ENCODE measurements at places on chromosomes 6 and 20.

GRCh38 chr6:160756871-160757270 is 54.8 kb downstream of the PLG start:
- no peak for DNase-seq

DNA sequence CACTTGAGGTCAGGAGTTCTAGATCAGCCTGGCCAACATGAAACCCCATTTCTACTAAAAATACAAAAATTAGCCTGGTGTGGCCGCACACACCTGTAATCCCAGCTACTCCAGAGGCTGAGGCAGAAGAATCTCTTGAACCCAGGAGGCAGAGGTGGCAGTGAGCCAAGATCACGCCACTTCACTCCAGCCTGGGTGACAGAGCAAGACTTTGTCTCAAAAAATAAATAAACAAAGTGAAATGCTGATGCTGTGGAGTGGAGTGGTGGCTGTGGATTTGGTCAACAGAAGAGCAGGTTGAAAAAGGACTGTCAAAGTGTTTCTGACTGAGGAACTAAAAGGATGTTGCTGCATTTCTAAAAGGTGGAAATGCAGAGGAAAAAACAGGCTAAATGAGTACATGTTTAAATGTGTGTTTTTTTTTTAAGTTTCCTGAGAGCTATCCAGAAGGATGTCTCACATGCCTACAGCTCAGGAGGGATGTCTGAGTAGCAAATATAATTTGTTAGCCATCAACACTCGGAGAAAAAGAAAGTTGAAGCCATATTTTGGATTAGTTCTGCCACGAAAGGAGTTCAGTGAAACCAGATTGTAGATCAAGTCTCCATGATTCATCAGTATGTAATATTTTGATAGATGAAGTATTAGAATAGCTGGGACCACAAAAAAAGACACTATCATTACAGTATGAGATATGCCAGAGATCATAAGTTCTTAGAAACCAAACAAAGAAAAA is 621.1 kb upstream of the ADGRB3 start:
- no peak for DNase-seq

DNA sequence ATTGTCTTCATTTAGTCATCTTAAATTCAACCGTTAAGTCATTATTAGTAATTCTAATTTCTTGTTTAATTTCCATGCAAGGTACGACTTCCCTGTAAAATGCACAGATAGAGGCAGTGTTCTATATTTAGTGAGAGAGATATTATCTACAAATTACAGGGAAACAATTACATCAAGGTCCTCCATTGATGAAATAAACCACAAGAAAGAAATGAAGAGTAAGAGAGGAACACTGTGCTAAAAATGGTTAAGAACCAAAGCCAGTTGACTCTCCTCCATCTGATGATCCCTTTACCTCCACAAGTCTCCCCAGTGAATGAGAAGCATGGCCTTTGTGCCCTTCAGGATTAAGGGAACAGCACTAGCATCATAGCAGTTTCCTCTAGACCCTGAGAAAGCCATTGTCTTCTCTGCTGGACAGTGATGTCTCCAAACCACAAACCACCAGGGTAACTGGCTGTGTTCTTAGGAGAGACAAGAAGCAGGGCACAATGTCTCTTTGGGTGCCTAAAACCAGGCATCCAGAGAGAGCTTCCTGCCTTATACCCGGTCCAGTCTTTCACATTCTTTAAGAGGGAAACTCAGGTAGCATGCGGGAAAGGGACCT is 38.1 kb downstream of the IRF4 start:
- no peak for DNase-seq

DNA sequence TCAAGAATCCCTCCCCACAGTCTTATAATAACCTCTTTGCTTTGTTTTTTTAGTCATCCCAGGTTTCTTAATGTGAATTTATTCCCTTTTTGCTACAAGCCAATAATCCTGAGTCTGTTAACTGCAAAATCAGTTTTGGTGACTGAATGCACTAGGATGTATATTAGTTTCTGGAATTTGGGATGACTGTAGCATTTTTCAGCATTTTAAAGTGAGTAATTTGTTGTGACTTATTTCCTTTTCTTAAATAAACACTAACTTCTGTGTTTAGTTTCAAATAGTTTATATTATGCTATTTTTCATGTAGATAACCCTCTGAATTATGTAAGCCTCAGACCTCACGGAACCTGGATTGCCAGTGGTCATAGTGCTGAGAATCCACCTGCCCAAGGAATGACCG is 5.5 kb downstream of the CST1 start:
- DNase-seq: no peak

DNA sequence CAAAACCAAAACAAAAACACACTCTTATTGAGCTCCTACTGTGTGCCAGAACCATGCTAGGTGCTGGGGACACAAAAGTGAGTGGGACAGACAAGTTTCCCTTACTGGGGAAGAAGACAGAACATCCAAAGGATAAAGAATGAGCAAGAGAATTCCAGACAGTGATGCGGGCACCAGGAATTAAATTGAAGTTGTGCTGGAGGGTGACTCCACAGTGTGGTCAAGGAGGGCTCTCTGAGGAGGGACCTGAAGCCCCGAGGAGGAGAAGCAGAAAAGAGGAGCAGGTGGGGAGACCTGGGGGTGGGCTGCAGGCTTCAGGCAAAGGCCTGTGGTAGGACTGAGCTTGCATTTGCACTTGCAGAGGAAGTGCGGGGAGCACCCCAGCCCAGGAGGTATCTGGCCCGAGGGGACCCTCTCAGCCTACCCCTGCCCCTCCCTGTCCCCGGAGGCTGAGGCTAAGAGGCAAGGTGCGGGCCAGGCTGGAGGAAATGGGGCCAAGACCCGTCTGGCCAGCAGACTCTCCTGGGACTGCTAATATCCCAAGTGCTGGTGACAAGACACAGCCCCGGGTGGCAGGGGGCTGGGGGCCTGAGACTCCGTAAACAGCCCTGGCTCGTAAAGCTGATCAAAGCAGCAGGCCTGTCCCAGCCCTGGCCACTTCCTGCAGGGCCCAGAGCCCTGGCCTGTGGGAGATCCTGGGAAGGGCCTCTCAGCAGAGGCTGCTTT is 57.1 kb downstream of the SNAI1 start:
- DNase-seq: no peak

DNA sequence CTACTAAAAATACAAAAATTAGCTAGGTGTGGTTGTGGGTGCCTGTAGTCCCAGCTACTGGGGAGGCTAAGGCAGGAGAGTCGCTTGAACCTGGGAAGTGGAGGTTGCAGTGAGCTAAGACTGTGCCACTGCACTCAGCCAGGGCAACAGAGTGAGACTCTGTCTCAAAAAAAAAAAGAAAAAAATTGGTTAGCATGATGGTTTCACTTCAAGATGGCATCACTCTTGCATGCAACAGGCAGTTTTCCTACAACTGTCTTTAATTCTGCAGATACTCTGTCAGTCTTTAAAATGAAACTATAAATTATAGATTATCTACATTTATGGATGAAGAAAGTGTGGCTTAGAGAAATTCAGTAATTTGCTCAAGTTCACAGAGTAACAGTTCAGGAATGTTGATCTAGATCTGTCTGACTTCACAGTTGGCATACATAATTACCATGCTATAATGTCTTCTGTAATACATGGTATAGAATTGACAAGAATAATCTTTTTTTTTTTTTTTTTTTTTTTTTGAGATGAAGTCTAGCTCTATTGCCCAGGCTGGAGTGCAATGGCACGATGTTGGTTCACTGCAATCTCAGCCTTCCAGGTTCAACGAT is 27.0 kb downstream of the ITCH start:
- no peak for DNase-seq

GRCh38 chr20:2778602-2779321 is 21.7 kb downstream of the CPXM1 start:
- DNase-seq: peak; percentile 20

GRCh38 chr20:9206486-9206885 is 137.6 kb downstream of the PLCB4 start:
- no peak for DNase-seq

DNA sequence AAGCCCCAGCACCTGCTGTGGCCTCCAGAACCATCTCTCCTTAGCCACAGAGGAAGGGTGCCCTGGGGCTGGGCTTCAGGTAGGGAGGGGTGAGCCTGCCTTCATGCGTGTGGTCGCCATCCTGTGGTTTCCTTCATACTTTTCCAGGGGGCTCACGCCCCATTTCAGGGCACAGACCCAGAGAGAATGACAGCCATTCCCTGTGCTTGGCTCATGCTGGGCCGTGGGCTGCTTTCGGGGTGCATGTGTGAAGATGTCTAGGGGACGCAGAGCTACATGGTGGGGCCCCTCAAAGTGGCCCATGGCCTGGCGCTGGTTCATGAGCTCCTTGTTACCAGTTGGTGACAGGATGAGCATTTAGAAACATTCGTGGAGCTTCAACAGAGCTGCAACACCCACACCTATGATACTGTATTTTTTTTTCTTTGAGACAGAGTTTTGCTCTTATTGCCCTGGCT is 190.3 kb upstream of the SLC24A3 start:
- no peak for DNase-seq

DNA sequence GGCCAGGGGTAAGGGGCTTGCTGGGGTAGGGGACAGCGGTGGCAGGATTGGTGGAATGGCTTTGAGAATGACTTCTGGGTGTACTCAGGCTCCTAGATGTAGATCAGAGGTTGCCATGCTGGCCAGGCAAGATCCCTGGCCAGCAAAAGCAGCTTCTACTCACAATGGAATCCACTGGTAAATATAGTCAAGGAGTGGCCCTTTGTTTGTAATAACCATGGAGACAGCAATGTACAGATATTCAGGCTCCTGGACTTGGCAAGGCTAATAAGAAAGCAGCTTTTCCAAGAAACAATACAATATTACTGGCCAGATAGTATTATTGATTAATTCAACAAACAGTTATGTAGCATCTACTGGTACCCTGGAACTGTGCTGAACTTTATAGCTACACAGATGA is 37.9 kb downstream of the CDH26 start:
- no peak for DNase-seq

GRCh38 chr6:25553502-25553901 is 98.5 kb upstream of the SCGN start:
- DNase-seq: no peak

DNA sequence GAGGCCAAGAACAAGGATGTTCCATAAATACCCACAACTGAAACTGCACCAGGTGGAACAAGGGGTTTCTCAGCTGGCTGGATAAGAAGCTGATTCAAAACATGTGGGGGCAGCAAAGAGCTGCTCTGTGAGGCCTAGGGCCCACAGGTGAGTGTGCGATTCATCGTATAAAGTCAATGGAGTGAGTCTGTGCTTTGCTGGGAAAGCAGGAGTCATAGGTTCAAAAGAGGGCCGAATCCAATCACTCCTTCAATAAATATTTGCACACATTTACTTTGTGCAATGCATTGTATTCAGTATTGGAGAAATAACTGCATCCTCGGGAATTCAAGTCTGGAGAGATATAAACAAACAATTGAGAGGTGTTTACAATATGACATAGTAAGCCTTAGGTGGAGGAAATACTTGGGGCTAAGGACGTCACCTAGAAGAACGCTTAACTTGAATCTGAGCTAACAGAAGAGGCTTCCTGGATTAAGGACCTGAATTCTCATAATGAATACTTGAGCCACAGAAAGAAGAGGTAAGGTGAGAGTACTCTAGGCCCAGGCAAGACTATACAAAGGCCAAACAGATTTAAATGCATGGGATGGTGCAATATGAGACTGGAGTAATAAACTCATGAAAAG is 83.7 kb upstream of the TMEM30A start:
- peak; percentile 58 for DNase-seq

- no peak for DNase-seq
Measured at GRCh38 chr20:8082025-8082424, 50.0 kb upstream of the PLCB1 start.

DNA sequence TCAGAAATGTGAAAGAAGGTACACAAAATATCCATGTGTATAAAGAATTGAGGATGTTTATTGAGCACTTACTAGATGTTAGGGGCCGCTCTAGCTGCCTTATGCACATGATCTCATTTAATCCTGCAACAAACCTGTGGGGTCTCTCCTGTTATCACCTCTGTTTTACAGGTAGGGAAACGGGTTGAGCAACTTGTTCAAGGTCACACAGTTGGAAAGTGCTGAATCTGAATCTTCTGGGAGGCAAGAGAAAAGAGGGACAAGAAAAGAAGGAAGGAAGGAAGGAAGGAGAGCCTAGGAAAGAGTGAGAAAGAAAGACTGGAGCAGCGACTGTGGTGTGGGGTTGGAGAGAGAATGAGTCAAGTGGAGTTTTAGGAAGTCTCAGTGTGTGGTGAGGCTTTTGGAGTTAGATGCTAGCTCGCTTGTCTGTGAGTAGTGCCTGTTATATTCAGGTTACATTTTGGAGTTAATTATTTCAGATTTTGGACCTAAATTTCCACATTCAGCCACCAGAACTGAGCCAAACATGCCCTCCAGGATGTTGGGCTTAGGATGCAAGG is 7.7 kb downstream of the CLPSL1 start:
- DNase-seq: no peak

DNA sequence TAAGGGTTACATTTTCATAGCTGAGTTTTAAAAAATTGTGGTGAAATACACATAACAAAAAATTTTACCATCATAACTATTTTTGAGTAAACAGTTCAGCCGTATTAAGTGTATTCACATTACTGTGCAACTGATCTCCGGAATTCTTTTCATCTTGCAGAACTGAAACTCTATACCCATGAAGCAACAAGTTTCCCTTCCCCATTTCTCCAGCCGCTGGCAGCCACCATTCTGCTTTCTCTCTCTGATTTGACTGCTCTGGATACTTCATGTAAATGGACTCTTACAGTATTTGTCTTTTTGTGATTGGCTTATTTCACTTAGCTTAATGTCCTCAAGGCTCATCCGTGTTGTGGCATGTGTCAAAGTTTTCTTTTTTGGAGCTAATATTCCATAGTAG is 341.6 kb downstream of the QKI start:
- no peak for DNase-seq

- DNase-seq: no peak
Measured at GRCh38 chr20:57558614-57559288, 2.2 kb upstream of the PCK1 start.

DNA sequence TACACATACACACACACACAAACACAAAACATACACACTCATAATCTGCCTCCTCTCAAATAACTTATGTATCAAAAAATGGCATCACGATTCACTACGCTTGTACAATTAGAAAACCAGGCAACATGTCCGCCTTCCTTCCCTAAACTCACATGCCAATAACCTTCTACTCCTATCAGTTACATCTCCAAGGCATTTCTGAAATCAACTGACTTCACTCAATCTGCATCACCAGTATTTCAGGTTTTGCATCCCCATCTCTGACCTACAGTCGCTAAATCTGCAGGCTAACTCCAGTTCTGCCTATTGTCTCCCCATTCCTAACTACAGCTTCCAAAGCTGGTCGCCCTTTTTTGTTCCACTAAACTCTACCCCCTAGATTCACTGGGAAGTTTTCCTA is 217.5 kb downstream of the PTPRK start:
- DNase-seq: no peak

- no peak for DNase-seq
Measured at GRCh38 chr6:107917451-107918375, 40.3 kb downstream of the SEC63 start.

GRCh38 chr6:35610830-35611229 is 77.9 kb downstream of the FKBP5 start:
- DNase-seq: no peak

Measured in lower lobe of right lung (tissue), 2 donors.